ENCODE measurements at places on chromosomes 6 and 20.
A peak's percentile ranks its signal among the peaks of the same experiment; 100 is the strongest.

- no peaks in the 10 kb centered on the region for H3K4me1 ChIP-seq
- H3K36me3 ChIP-seq, result no peaks in the 10 kb centered on the region
- no peak overlapping the region for H3K4me3 ChIP-seq
- H3K27me3 ChIP-seq, result peaks cover 8% of the 10 kb centered on the region
Measured at GRCh38 chr6:11007715-11008608, 36.1 kb downstream of the ELOVL2 start.

DNA sequence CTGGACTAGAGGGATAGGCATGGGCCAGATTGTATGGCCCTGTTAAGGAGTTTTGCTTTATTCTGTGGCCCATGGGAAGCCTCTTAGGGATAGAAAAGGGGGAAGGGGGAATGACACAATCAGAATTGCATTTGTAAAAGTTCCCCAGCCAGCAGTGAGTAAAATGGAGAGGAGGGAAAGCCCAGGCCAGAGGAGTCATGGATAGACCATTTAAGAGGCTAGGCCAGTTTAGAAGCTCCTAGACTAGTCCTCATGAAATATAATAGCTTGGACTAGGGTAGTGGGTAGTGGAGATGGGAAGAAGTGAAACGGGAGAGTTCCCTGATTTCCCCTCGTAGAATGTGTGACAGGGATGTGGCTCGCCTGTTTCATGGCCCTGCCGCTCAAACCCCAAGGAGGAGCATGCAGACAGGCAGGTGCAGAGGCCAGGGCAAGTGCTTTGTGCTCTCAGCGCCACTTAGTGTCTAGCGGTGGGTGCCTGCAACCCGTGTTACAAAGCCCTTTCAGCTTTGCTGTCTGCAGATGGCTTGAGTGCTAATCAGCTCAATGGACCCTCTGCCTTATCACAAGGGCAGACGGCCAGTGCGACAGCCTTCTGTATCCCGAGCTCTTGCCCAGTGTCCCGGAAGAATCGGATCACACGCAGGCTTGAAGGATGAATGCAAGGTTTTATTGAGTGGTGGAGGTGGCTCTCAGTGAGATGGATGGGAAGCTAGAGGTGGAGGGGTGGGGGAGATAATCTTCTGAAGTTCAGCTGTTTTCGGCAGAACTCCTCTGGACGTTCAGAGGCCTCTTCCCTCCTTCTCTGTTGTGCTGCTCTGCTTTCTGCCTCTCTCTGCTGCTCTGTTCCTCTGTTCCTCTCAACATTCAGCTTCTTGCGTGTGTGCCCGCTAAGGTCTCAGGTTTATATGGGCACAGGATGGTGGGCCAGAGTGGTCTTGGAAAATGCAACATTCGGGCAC lies 141.1 kb downstream of the CEP57L1 start:
- H3K27ac ChIP-seq, result peak overlapping the region; percentile 79
- H3K36me3 ChIP-seq, result peaks cover 5% of the 10 kb centered on the region
- DNase-seq, result peak; percentile 42
- no peaks in the 10 kb centered on the region for H3K27me3 ChIP-seq
- peak overlapping the region; percentile 59 for H3K4me3 ChIP-seq

DNA sequence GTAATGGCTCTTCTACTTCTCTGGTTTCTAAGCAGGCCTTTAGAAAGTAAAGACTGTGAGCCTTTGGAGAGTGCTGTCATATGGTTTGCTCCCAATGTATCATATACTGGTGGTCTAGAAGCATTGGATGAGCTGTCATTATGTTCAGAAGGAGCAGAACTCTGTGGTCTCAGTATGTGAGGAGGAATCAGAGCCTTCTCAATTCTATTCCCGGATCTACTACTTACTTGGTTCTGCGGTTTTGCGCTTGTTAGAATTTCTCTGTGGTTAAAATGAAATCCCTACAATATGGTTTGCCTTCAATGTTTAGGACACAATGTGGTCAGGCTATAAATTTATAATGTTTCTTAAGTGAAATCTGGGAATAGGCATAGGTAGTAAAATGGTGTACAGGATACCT lies 64.6 kb downstream of the RWDD2A start:
- H3K36me3 ChIP-seq, result no peaks in the 10 kb centered on the region
- no peak overlapping the region for H3K27ac ChIP-seq
- no peaks in the 10 kb centered on the region for H3K4me1 ChIP-seq
- DNase-seq, result no peak

- no peak overlapping the region for H3K27ac ChIP-seq
- DNase-seq, result no peak
- peaks cover 44% of the 10 kb centered on the region for H3K4me1 ChIP-seq
- H3K36me3 ChIP-seq, result no peaks in the 10 kb centered on the region
- H3K4me3 ChIP-seq, result no peak overlapping the region
Measured at GRCh38 chr6:1527073-1527457, 82.7 kb upstream of the FOXC1 start.

DNA sequence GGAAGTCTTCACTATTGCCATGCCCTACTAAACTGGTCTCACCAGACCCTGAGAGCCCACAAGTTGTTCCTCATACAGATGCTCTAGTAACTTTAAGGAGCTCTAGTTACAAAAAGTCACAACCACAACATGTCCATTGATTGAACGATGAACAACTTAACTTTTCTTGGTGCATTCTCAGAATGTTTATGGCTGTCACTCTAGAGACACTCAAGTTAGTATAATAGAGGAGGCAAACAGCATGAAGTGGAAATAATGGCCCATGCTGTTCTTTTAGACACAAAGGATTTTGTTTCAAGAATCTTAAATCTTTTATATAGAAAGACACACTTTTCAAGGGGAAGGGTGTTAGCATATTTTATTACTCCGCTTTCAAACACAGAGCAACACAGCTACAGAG lies 934.4 kb downstream of the HACE1 start:
- H3K36me3 ChIP-seq, result no peaks in the 10 kb centered on the region
- H3K4me3 ChIP-seq, result no peak overlapping the region
- H3K4me1 ChIP-seq, result no peaks in the 10 kb centered on the region
- no peak for DNase-seq
- H3K27ac ChIP-seq, result no peak overlapping the region
- H3K27me3 ChIP-seq, result no peaks in the 10 kb centered on the region

- DNase-seq, result no peak
- H3K27me3 ChIP-seq, result peaks cover 9% of the 10 kb centered on the region
- no peaks in the 10 kb centered on the region for H3K36me3 ChIP-seq
- H3K4me3 ChIP-seq, result no peak overlapping the region
- no peak overlapping the region for H3K27ac ChIP-seq
Measured at GRCh38 chr20:4089756-4090487, 74.6 kb upstream of the RNF24 start.
